ENCODE measurements at places on chromosomes 5 and 9.
A peak's percentile ranks its signal among the peaks of the same experiment; 100 is the strongest.

GRCh38 chr5:160312134-160312959 is at the start of gene CCNJL:
Gene CCNJL (minus strand): TSS chr5:160312564. CDS start chr5:160311923, 641 bp downstream.
- DNase-seq, result peak; percentile 35

DNA sequence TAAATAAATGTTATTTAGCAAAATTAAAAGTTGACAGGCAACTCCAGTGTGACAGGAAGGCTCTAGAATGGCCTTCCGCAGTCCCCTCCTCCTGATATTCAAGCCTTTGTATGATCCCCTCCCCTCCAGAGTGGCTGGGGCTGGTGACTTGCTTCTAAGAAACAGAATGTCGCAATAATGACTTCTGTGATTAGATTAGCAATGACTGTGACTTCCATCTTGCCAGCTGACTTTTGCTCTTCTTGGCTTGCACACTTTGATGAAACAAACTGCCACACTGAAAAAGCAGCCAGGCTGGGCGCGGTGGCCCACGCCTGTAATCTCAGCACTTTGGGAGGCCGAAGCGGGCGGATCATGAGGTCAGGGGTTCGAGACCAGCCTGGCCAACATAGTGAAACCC is 106.5 kb upstream of the LARP1 start:
- no peak for DNase-seq

GRCh38 chr5:76625087-76625815 is 2.0 kb upstream of the F2RL2 start:
- no peak for DNase-seq

GRCh38 chr9:15370466-15371447 is 51.9 kb upstream of the SNAPC3 start:
- no peak for DNase-seq

- DNase-seq, result peak; percentile 49
Measured at GRCh38 chr5:84383816-84384603, 670 bp downstream of the EDIL3 start.

- DNase-seq, result peak; percentile 20
Measured at GRCh38 chr5:123174916-123175481, 86.0 kb downstream of the PRDM6 start.
